Cardiac fibroblast (primary cell): ENCODE measurements at places on chromosomes 7 and 10.
A peak's percentile ranks its signal among the peaks of the same experiment; 100 is the strongest.

- no peak for DNase-seq
Observed at GRCh38 chr10:105807935-105808587, 1167.0 kb downstream of the SORCS3 start.

DNA sequence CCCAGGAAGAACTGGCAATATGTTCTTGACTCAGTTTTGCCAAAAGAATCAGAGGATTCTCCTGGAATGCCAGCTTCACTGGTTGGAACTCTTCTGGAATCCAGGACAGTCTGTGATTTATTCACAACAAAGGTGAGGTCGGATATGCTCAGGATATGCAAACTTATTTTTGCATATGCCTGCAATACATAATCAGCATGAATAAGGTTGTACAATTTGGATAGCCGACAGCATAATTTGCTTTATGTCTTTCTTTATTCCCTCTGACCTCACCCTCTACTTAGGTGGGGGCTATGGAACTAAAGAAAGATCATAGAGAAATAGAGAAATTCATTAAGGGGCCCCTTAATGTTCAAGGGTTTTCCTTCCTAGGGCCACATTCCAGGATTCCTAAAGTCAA is 57.6 kb upstream of the AKR1E2 start:
- no peak for DNase-seq

- DNase-seq: no peak
Observed at GRCh38 chr7:87427288-87427687, 48.2 kb downstream of the ABCB4 start.

GRCh38 chr7:147775516-147776284 is 814.9 kb upstream of the C7orf33 start:
- no peak for DNase-seq

- DNase-seq: peak; percentile 12
Observed at GRCh38 chr7:98107313-98107721, 655 bp downstream of the LMTK2 start.

- no peak for DNase-seq
Observed at GRCh38 chr10:88459530-88459929, 123.6 kb downstream of the RNLS start.

- no peak for DNase-seq
Observed at GRCh38 chr7:150901160-150902035, 49.1 kb downstream of the AOC1 start.

DNA sequence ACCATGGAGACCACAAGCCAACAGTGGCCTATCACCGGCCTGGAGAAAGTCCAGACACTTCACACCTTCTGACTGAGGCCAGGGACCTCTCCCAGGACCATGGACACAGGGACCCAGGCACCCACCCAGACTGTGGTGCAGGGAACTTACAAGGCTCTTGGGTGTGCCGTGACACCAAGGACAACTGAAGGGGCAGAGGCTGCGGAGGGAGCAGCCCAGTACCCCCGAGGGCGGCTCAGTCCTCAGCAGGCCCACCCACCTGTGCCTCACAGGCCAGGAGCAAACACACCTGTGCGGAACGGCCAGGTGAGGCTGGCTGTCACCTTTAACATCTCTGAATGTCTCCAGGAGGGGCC is 182.3 kb downstream of the MAD1L1 start:
- DNase-seq: no peak

GRCh38 chr7:22694597-22695207 is 32.3 kb upstream of the IL6 start:
- DNase-seq: no peak

DNA sequence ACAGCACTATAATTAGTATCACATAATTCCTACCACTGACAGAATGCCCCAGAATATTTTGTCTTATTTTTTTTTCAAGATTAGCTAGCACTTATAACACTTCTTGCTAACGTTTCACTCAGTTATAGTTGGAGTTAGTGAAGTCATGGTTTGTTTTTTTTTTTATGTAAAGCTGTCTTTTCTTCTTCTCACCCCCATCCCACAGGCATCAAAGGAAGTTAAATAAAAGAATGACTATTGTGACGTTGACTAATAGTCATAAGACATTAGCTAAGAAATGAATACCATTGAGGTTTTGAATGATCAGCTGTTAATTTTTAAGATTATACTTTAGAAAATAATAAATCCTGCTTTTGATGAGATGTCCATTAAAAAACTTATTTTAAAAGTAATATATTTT is 498.3 kb downstream of the GFRA1 start:
- peak; percentile 25 for DNase-seq

GRCh38 chr10:10684972-10685371 is 332.7 kb upstream of the CELF2 start:
- no peak for DNase-seq

DNA sequence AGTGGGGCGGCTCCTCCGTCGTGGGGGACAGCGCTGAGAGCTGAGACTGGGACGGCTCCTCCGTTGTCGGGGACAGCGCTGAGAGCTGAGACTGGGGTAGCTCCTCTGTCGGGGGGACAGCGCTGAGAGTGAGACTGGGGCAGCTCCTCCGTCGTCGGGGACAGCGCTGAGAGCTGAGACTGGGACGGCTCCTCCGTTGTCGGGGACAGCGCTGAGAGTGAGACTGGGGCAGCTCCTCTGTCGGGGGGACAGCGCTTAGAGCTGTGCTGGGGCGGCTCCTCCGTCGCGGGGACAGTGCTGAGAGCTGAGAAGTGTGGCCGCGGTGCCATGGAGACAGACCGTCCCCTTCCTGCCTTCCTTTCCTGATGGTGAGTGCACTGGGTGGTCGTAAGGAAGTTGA is 136.4 kb downstream of the DYNC2I1 start:
- DNase-seq: no peak

- no peak for DNase-seq
Observed at GRCh38 chr7:99839287-99840021, 11.6 kb downstream of the CYP3A43 start.

GRCh38 chr10:26457088-26457487 is 18.9 kb downstream of the APBB1IP start:
- no peak for DNase-seq

- no peak for DNase-seq
Observed at GRCh38 chr7:45104844-45105587, 6.5 kb downstream of the TBRG4 start.
